ENCODE measurements at places on chromosomes 12 and 14. TPM values are rescaled to one million over a fixed set of nuclear protein-coding genes. Genes with fewer than 3 reads are reported as not detected.

The OR4K17 gene
- not detected for total RNA-seq

The SIX6 gene
- not detected for total RNA-seq

The DPF3 gene
- total RNA-seq: 3.7 TPM

The CHFR gene
- total RNA-seq: 105 TPM

The CNTN1 gene
- not detected for total RNA-seq

The MIP gene
- total RNA-seq: not detected

The PEX5 gene
- 32.5 TPM for total RNA-seq

The SMCO2 gene
- total RNA-seq: not detected

The LYZ gene
- 8.5 TPM for total RNA-seq

The PZP gene
- total RNA-seq: not detected

The SLC25A21 gene
- total RNA-seq: not detected

DNA sequence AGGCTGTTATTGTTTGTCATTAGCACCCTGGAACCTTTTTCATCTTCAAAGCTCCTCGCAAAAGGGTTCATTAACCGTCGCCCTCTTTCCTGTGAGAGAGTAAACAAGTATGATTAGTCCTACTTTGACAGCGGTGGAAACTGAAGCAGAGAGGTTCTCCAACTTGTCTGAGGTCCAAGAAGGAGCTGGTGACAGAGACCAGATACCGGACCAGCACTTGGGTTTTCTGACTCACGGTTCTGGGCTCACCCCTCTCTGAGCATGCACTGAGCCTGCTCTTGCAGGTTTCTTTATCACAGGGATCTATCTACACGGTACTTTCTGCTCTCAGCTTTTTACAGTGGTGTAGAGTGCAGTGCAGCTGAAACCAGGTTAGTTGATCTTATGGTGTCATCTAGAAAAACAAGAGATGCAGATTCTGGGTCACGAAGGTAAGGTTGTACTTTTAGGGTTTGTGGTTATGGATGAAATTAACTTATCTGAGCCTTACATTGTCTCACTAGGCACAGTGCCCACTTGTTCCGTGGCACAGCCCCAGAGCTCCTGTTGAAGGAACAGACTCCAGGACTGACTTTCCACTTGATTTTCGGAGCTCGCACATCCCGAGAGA is 62.1 kb downstream of the PPP2R5C start:
- H3K4me1 ChIP-seq: peaks cover 80% of the 10 kb centered on the region
- peak overlapping the region; percentile 100 for H3K27ac ChIP-seq
- peak overlapping the region; percentile 44 for H3K4me3 ChIP-seq
- no peaks in the 10 kb centered on the region for H3K27me3 ChIP-seq
- H3K36me3 ChIP-seq: peaks cover 20% of the 10 kb centered on the region

- peak; percentile 40 for DNase-seq
- no peak overlapping the region for H3K27ac ChIP-seq
- no peak overlapping the region for H3K4me3 ChIP-seq
- no peaks in the 10 kb centered on the region for H3K27me3 ChIP-seq
Observed at GRCh38 chr12:119444462-119445044, 110.0 kb downstream of the CCDC60 start.

DNA sequence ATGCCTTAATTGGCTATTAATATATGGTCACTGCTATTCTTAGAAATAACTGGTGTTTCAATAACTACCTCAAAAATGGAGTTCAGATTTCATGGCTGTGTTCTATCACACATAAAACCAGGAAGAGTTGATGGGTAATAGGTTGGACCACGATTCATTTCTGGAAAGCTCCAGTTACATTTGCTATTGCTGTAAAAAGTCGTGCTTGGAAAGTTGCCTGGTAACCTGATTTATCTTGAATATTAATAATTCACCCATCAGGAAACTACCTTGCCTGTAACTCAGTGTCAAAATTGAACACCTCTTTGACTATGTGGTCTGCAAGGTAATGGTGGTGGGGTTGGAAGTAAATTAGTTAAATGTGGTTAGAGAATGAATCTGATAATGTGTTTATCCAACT is 104.7 kb upstream of the IFNG-AS1 start:
- H3K27ac ChIP-seq: no peak overlapping the region
- DNase-seq: no peak
- no peaks in the 10 kb centered on the region for H3K4me1 ChIP-seq
- H3K36me3 ChIP-seq: no peaks in the 10 kb centered on the region
- H3K4me3 ChIP-seq: no peak overlapping the region

DNA sequence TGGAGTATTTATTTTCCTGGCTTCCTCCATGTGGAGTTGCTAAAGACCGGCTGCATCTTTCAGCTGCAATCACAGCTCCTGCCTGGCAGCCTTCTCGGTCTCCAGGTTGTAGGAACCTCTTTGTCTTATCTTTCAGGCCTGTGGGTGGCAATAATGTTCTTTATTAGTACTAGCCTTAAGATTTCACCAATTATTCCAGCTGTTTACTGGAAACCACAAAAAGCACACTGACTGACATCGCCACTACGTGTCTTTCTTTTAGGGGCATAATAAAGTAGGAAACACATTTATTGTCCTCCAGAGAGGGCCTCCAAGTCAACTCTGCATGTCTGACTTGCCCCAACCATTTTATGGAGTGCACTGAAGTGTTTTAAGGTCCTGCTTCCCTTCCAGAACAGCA is 1116.5 kb upstream of the TMEM132C start:
- no peaks in the 10 kb centered on the region for H3K27me3 ChIP-seq
- DNase-seq: no peak
- no peak overlapping the region for H3K27ac ChIP-seq
- H3K4me1 ChIP-seq: no peaks in the 10 kb centered on the region
- H3K4me3 ChIP-seq: no peak overlapping the region

DNA sequence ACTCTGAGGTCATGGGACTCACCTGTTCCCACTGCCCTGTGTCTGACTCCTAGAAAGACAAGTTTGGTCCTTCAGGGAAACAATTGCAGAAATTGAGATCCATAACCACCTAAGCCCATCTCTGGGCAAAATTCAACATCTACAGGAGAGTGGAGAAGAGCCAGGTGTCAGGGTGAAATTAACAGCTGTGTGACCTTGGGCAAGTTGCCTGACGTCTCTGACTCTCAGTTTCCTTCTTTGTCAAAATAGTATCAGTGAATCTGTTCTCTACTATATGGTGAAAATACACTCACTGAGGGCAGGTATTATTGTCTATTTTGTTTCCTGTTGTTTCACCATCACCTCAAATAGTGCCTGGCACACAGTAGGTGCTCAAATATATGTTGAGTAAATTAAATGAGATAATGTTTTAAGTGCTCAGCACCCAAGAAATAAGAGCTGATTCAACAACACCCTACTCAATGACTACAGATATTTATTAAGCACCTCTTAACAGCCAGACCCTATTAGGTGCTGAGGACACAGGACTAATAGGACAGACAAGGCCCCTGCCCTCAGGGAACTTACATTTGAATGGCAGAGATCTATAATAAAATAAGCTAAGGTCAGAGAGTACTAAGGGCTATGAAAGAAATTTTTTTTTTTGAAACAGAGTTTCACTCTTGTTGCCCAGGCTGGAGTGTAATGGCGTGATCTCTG is 14.2 kb upstream of the IFT81 start:
- no peak overlapping the region for H3K27ac ChIP-seq
- no peaks in the 10 kb centered on the region for H3K27me3 ChIP-seq
- no peak for DNase-seq

DNA sequence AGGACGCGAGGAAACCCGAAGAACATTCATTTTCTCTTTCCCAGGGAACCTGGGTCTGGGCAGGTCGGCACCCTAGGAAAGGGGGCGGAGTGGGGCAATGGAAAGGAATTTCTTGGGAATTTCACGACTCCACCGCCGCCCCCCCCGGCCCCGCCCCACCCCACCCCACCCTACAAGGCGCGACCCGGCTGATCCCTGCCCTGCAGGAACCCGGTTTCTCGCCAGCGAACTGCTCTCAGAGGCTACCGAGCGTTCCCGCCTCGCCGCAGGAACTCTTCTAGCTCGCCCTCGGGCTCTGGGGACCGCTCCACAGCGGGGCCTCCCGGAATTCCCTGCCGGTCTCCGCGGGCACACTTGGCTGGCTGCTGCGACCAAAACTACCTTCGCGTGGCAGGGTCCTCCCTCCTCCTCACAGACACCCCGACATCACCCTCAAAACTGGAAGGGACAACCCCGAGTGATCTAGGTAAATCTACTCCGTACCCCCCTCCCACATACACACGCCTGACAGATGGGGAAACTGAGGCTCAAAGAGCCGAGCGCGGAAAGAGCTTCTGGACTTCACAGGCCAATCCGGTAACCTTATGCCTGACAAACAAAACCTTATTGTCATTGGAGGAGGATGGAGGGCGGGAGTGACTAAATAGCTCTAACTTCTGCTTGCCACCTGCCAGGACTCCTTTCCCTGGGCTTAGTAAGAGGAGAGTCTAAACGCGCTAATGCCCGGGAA is 785 bp upstream of the ACTN1 start:
- H3K36me3 ChIP-seq: no peaks in the 10 kb centered on the region
- H3K4me3 ChIP-seq: peak overlapping the region; percentile 64
- H3K27me3 ChIP-seq: peaks cover 27% of the 10 kb centered on the region
- peaks cover 16% of the 10 kb centered on the region for H3K4me1 ChIP-seq
- no peak overlapping the region for H3K27ac ChIP-seq
- peak; percentile 11 for DNase-seq

GRCh38 chr12:109930028-109930800 is 30.1 kb downstream of the TCHP start:
- peaks cover 61% of the 10 kb centered on the region for H3K36me3 ChIP-seq
- no peaks in the 10 kb centered on the region for H3K4me1 ChIP-seq
- H3K4me3 ChIP-seq: no peak overlapping the region

- H3K27me3 ChIP-seq: peaks cover 4% of the 10 kb centered on the region
- H3K4me3 ChIP-seq: peak overlapping the region; percentile 13
- no peaks in the 10 kb centered on the region for H3K36me3 ChIP-seq
- H3K27ac ChIP-seq: peak overlapping the region; percentile 86
- peaks cover 86% of the 10 kb centered on the region for H3K4me1 ChIP-seq
Observed at GRCh38 chr12:57234571-57235016, 5.1 kb downstream of the SHMT2 start.

GRCh38 chr12:3075315-3075714 is 1.9 kb upstream of the TSPAN9 start:
- H3K27me3 ChIP-seq: peaks cover 29% of the 10 kb centered on the region
- H3K4me3 ChIP-seq: no peak overlapping the region
- H3K36me3 ChIP-seq: no peaks in the 10 kb centered on the region
- no peak overlapping the region for H3K27ac ChIP-seq
- peaks cover 19% of the 10 kb centered on the region for H3K4me1 ChIP-seq
- DNase-seq: no peak

DNA sequence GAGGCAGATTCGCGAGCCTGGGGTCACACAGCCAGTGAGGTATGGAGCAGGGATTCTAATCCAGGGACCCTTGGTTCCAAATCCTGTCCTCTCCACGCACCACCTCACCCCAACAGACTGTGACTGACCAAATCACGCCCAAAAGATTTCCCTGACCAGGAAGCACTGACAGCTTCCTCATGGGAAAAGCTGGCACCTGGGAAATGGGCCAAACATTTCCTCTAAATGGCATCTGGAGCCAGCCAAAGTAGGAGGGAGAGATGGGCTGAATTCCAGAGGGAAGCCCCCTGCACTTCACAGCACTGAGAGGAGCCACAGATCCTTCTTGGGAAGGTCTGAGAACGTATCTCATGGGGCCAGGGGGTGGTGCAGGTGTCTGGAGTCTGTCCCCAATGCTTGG is 28.8 kb downstream of the CCDC92 start:
- peaks cover 7% of the 10 kb centered on the region for H3K36me3 ChIP-seq
- no peak overlapping the region for H3K4me3 ChIP-seq
- no peaks in the 10 kb centered on the region for H3K27me3 ChIP-seq
- no peak overlapping the region for H3K27ac ChIP-seq

DNA sequence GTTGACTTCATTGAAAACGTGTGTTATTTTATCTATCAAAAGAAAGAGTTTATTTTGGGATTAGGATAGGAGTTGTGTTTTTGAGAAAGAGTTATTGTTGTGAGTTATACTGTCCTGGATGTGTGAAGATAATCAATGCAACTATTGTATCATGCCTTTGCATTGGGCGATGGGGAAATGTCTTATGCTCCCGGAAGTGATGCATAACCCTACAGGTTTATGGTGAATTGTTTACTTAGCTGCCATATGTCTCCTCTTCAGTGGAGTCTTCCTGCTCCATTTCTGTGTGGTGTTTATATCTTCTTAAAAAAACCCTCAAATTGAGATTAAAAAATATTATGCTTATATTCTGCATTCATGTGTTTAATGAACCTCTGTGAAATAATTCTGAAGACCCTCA is 6.5 kb downstream of the PDE3A start:
- H3K4me1 ChIP-seq: no peaks in the 10 kb centered on the region
- no peak for DNase-seq
- H3K4me3 ChIP-seq: no peak overlapping the region
- H3K27me3 ChIP-seq: peaks cover 4% of the 10 kb centered on the region
- H3K27ac ChIP-seq: no peak overlapping the region
- no peaks in the 10 kb centered on the region for H3K36me3 ChIP-seq

DNA sequence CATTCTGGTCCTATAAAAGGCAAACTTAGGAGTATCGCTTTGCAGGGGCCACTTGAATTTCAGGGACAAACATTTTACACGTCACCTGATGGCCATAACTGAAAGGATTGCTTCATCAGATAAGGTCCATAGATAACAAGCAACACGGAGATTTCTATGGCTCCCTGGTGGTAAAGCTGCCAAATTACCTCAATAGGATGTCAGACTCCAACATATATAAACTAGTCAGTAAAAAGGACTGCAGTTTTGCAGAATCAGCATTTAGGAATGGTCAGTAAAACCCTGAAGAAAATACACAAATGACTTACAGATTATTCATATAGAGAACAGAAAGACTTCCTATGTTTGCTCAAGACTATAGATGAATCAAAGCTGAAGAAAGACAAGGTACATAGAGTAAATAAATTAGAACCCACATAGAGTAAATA is 66.1 kb upstream of the GRIP1 start:
- H3K36me3 ChIP-seq: no peaks in the 10 kb centered on the region
- H3K4me1 ChIP-seq: peaks cover 16% of the 10 kb centered on the region
- no peaks in the 10 kb centered on the region for H3K27me3 ChIP-seq
- no peak overlapping the region for H3K27ac ChIP-seq
- DNase-seq: no peak
